ENCODE measurements at places on chromosomes 6 and 20.

DNA sequence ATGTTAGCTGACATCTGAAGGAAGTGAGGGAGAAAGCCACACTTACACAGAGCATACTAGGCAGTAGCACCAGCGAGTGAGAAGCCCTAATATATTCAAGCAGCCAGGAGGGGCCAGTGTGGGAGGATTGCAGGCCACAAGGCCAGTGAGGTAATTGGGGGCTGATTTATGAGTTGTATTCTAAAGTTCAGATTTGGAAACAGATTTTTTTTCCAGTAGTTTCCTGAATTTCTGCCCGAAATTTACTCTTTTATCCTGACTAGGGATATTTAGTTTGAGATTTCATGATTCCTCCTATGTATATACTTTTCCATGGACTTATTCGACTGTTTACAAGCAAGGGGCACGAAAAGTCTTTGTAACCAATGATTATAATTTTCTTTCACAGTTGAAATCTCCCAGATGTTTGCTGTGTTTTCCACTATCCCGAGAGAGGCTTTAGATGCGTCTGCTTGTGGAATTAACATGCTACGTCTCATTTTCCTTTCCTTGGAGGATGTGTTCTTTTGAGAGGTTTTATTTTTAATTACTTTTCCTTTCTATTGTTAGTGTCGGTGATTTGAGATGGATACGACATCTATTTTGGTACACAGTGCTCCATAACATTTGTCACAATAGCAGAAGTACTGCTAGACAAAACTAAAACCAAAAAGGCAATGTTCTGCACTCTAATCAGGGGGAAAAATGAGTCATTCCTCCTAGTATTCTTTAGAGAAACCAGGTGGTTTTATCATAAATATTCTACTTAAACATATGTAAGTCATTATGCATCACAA, 356.3 kb upstream of the HSF2 start:
- DNase-seq: no peak

DNA sequence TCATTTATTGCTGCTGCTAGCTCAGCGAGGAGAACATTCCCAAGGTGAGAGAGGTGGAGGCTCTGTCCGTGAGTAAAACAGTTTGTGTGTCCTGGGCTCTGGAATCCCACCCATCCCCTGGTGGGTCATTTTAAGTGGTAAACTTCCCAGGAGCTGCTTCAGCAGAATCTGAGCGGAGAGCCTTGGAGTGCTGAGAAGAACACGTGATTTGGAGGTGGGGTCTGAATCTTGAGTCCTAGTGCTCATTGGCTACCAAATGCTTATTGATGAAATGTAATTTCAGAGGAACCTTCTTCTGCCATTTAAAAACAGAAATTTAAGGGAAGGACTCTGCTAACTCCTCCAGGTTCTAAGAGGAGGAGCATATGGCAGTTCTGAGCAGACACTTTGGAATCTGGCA, 132.4 kb downstream of the CDH26 start:
- DNase-seq: no peak

DNA sequence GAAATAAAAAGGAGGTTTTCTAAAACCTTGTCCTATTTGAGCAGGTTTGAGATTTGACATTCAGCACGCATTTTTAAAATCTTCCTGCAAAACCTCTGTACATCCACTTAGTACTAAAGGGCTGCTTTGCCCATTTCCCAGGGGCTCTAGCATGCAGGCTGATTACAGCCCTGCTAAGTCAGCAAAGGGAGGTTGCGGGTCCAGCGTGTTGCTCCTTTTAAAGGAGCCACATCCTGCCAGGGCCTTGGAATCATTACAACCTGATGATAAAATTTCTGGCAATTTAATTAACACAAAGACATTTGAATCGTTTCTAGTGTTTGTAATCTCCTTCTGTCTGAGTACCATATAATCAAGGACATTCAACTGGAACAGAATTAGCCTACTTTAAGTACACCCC, 455.1 kb upstream of the CITED2 start:
- DNase-seq: no peak

DNA sequence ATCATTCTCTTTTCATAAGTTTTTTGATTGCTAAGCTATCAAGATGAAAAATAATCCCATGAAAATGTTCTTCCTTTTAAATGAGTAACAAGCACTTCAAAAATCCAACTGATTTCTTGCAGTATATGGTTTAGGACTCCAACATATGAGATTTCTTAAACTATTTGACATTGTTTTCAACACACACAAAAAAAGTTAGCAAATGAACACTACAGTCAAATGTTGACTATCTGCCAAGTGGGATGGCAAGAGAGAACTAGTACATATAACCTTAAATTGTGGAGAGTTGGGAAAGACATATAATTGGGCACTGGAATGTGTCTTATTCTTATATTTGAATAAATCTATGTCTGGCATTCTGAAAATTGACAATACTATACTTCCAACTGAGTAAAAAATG, 15.6 kb downstream of the COL21A1 start:
- DNase-seq: no peak

DNA sequence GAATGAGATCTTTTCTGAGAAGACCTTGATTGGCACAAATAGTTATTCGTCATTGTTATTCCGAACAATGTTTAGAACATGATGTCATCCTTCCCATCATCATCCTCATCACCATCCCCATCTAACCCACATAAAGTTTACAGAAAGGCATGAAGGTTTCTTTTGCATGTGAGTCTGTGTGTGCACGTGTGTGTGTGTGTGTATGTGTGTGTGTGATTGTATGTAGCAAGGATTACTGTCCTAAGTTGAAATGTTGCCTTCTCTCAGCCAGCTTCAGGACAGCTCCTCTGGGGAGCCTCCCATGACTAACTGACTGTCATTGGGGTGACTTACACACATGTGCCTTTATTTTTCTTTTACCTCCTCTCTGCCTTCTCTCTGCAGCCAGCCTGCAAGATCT, 113.5 kb downstream of the SLC22A3 start:
- DNase-seq: no peak

DNA sequence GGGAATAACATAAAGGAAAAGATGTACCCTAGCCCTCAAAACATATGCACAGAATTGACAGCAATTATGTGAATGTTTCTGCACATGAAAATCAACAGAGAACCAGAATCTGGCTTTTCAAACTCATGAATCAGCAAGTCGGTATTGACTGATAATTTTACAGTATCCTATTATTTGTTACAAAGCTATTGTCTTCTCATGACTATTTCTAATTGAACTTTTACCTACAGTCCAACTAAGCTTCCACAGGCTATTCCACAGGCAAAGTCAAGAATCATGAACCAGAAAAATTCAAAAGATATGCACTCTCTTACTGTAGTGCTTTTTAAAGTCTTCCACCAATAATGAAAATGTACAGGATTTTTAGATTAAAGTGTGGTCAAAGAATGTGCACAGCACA, 49.1 kb upstream of the DST start:
- DNase-seq: no peak
